ENCODE measurements at places on chromosomes 7 and 10.

GRCh38 chr7:157080111-157080730 lies 58.5 kb upstream of the UBE3C start:
- no peak for DNase-seq

DNA sequence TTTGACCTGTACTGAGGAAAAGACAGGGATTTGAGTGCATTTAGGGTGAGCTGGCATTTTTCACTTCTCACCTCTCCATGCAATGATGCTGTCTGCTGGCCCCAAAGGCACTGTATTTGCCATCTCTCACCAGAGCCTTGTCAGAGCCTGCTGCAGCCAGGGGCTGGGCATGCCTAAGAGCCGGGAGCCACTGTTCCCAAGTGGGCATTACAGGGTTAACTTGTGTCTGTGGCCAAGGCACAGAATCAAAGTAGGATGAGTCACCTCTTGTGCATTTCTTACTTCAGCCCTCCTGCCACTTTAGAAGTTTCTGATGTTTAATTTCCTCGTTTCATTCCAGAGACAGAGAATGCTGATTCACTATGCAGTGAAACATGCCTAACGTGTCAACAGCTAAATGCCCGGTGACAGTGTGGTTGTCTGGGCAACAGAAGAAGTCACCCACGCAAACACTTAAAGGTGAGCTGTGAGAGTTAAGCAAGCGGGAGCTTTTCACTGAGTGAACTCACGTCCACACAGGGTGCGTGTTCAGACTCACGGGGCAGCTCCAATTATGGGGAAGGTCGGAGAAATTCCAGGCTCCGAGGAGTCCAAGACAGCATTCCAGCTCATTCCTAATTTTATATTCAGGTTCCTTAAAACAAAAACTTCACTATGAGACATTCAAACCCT lies 57.1 kb upstream of the IGFBP3 start:
- DNase-seq = peak; percentile 32

DNA sequence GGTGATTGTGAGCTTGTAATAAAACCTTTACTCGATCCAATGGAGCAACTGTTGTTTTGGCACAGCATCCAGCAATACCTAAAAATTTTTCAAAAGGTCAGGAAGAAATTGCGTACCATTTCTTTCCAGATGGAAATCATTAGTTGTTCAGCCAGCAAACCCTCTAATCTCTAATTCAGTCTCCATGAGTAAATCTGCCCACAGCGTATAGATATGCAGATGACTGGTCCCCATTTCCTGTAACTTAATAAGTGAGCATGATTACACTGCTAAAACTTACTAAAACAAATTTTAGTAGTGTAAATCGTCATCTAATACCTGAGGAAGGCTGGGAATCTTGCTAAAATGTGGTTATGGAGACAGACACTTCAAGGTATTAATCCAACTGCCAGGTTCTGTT lies 10.6 kb downstream of the SLC25A16 start:
- DNase-seq = no peak

DNA sequence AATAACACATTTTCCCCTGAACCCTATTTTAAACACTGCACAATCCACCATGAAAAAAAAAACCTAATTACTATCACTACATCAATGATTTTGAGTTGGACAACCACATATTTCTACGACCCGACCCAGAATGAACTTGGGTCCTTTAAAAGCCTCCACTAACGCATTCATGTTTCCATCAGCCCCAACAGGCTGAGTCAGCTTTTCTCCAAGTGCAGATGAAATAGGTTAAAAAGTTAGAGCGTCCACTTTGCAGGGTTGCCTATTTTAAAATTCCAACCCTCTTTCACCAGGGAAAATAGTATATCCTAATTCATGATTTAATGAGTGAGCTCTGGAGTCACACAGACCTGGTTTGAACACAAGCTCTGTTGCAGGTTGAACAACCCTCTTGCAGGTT lies 501.0 kb upstream of the SORCS1 start:
- no peak for DNase-seq

DNA sequence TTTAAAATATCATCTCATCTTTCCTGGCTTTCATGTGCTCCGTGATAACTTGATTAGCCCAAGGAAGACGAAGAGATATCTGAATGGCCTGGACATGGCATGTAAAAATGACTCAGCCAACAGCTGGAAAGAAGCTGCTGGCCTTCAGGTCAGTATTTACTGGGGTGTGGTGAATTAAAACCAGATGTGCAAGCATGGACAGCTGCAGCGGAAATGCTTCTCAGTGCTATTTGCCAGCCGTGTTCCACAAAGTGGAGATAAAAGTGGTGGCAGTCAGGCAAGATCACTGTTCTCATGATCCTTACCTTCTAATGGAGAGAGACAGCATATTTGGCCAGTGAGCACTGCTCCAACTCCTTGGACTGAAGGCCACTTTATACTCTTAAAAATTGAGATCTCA lies 203.1 kb upstream of the VSTM2A start:
- no peak for DNase-seq

Data from activated T-cell treated with anti-CD3 and anti-CD28 coated beads, Interleukin-2, amount 50 U/mL, for 48 hours (primary cell).